Hypothalamus (tissue), 51 donors: ENCODE measurements at places on chromosomes 1 and 21.

GRCh38 chr21:38244885-38245869 is 11.6 kb upstream of the KCNJ15 start:
- no peak for DNase-seq

DNA sequence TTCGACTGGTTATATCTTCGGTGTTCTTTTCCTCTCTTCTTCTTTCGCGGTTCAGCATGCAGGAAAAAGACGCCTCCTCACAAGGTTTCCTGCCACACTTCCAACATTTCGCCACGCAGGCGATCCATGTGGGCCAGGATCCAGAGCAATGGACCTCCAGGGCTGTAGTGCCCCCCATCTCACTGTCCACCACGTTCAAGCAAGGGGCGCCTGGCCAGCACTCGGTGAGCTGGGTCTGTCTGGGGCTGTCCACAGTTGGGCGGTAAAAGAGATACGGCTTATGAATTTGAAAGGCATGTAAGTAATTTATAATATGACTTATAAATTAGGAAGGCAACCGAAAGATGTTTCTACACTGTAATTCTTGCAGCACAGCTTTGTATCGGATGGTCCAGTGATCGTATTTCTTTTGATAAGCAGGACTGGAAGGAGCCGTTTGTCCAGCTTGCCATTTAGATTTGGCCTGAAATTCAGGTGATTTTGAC is 334 bp downstream of the CTH start:
- no peak for DNase-seq

DNA sequence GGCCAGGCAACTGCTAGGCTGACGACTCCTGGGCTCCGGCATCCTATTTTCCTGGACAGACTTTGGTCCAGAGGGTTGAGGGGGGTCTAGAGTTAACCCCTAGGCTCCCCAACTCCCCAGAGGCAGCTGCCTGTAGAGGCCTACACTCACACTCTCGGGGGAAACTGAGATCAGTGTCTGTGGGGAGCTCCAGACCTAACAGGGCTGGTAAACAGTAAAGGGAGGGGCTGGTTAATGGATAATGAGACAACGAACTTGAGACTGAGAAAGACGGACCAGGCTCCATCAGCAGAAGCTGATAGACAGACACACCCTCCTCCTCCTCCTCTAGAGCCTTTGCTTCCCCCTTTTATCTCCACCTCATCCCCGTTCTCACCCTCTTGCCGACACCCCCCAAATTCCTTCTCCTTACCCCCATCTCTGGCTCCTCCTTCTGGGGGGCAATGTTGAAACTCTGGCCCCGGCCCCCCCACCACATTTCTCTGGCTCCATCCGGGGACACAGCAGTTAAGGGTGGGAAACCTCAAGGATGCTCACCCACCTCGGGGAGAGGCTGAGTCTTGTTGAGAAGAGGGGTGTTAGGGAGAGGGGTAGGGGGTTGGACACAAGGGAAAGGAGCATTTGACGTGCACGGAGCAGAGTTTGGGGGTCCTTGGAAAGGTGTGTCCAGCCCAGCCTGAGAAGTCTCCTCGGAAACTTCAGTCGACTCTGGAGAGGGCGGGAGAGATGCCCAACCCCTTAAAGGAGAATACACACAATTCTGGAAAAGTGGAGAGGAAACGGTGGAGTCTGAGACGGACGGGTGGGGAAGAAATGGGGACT is at the start of gene MTMR11:
Gene MTMR11, minus strand, starts transcription at position 710 of the 822 bp plus-strand sequence. Its CDS starts 232 bp downstream, at position 478.
- DNase-seq, result no peak

- no peak for DNase-seq
Observed at GRCh38 chr1:43197343-43198127, 25.4 kb downstream of the CFAP57 start.

DNA sequence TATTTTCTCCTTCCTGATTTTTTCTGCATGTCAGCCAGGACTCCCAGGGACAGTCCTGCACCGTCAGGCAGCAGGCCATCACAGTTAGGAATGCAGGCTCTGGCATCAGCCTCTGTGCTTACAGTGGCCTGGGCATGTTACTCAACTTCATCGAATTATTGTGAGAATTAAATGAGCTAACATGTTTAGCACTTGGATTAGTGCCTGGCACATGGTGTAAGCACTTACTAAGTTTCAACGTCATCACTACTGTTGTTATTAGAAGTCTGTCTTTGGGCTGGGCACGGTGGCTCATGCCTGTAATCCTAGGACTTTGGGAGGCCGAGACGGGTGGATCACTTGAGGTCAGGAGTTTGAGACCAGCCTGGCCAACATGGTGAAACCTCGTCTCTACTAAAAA is 45.1 kb downstream of the SCCPDH start:
- DNase-seq, result no peak

DNA sequence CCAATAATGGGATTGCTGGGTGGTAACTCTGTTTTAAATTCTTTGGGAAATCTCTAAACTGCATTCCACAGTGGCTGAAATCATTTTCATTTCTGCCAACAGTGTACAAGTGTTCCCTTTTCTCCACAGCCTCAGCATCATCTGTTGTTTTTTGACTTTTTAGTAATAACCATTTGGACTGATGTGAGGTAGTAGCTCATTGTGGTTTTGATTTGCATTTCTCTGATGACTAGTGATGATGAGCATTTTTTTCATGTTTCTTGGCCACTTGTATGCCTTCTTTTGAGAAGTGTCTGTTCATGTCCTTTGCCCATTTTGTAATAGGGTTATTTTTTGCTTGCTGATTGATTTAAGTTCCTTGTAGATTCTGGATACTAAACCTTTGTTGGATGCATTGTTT is 131.9 kb upstream of the B3GALT2 start:
- DNase-seq, result no peak

GRCh38 chr1:198655459-198656121 is 16.8 kb downstream of the PTPRC start:
- no peak for DNase-seq

- no peak for DNase-seq
Observed at GRCh38 chr1:44584167-44584566, 90.1 kb downstream of the TMEM53 start.

- no peak for DNase-seq
Observed at GRCh38 chr1:203322500-203323179, 17.3 kb downstream of the BTG2 start.

- no peak for DNase-seq
Observed at GRCh38 chr1:116288201-116288598, 84.8 kb upstream of the ATP1A1 start.

- DNase-seq, result no peak
Observed at GRCh38 chr21:43269440-43269839, 100.6 kb downstream of the CRYAA start.

DNA sequence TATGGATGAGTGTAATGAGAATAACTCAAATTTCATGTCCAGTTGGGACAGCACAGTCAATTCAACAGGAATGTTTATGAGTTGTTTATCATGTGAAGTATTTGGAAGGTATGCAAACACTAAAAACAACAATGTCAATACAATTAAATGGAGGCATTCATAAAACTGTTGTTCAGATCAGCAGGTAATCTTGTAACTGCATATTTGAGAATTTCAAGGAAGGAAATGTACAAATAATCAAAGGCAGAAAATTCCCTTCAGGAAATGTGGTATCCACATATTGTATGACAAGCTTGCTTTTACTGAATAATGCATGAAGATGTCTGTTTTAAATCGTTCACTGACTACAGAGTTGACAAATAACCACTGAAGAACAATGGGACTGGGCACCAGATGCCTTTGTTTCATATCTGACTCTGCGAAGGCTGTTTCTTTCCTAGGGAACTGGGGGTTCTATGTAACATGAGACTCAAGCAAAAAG is 198.3 kb downstream of the LTN1 start:
- DNase-seq, result no peak

DNA sequence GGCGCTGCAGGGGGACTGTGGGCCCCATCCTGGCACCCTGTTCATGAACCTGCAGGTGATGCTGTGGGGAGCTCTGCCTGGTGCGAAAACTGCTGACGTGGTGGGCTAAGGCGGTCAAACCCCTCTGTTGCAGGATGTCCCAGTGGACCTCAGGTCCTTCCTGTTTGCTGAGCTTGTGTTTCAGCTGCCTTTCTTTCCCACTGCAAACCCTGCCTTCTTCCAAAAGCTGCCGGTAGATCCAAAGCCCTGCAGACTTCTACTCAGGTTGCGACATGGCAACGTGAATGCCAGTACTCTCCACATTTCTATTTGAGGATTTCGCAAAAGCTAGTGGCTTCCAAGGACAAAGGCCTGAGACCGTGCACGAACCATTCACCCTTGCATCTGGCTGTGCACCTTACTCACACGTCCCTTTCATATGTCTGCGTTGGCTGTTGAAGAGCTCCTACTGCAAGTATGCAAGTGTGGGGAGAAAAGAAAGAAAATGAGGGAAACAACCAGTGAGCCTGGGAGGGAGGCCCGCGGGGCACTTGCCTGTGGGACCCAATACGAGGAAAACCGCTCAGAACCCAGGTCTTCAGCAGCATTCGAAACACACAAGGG is 6.2 kb upstream of the RRP1 start:
- no peak for DNase-seq

DNA sequence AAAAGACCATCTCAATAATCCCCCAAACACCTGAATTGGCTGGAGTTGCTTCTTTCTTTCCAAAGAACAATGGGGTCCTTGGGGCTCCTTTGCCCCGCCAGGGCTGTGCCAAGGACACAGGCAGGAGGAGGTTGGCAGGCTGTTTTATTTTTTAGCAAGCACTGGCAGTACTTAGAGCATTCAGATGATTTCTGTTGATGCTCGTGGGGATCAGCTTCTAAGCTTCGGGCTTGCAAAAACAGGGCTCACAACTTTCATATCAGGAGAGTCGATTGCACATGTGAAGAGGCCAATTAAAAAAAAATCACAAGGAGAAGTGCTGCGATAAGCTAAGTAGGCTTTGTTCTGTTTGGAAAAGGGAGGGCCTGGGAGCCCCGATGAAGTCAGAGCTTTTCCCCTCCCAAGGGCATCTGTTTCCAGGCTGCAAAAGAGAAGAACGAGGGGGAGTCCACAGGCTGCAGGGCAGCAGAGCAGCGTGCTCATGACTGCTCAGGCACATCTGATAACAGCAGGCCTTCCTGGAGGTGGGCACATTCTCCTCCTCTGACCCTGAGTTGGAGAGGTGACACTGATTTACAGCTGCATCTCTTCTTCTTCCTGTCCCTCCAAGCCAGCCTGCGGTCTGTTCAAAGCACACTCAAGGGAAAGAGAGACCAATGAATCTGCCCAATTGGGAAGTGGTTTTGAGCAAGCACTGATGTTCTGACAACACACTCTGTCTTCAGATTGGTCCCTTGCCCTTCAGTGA is 27.3 kb upstream of the BCAR3 start:
- DNase-seq, result no peak

DNA sequence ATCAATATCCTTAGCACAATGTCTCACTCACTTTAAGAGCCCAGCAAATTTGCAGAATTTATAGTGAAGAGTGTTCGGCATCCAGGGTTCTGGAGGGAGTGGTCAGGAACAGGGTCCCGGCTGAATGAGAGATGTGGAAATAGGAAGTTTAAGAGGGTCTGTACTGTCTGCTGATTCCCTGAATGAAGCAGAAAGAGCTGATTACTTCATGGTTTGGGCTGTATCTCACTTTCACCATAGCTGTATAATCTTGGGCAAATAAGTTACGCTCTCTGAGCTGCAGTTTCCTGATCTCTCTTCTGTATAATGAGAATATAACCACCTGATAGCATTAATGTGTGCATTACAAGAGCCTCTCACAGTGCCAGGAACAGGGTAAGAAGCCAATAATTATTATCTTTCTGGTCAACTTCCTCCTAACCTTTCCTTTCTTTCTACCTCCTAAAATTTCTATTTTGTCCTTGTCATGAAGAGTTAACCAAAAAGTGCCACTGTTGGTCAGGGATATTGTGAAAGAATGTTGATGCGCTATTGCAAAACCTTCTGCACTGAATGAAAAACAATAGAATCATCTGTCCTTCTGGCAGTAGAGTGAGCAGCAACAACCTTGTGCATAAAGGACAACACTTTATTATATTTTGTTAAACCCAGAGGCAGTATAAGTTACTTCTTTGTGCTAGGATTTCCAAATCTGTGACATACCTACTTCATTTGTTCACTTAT is 14.7 kb upstream of the PTGFR start:
- DNase-seq, result no peak

DNA sequence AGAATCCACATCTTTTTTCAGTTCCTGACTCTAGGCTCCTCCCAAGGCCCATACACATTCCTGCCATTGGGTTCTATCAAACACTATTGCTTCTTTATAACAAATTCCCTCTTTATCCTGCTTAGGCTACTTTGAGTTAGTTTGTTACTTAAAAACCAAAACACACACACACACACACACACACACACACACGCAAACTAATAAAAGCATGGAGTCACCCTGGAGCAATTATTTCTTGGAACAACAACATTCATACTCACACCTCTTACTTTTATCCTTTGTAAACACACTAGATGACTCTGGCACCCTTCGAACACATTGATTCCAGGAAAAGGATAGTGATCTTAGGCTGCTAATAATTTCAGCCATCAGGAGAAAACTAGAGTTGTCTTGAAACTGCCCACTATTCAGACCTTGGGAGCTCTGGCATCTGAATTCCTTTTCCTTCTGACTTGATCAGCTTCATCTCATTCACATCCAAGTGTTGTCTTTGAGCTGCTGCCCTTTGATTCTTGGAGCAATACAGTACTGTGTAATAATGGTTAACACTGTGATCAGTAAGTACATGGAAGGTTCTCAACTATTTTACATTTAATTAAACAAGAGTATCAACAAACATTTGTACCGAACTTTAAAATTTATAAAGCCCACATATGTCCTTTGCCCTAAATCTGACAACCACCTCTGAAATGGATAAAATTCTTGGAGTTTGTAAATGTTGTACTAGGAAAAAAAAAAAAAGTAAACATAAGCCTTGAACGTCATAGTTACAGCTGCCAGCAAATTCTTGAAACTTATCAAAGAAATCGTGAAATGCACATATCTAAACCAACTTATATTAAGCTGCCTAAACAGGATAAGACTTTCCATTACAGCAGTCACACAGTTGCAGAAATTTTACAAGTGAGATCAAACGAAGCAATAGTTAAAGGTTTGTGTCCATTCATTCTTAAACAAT is 2.8 kb upstream of the SEC22B start:
- no peak for DNase-seq

DNA sequence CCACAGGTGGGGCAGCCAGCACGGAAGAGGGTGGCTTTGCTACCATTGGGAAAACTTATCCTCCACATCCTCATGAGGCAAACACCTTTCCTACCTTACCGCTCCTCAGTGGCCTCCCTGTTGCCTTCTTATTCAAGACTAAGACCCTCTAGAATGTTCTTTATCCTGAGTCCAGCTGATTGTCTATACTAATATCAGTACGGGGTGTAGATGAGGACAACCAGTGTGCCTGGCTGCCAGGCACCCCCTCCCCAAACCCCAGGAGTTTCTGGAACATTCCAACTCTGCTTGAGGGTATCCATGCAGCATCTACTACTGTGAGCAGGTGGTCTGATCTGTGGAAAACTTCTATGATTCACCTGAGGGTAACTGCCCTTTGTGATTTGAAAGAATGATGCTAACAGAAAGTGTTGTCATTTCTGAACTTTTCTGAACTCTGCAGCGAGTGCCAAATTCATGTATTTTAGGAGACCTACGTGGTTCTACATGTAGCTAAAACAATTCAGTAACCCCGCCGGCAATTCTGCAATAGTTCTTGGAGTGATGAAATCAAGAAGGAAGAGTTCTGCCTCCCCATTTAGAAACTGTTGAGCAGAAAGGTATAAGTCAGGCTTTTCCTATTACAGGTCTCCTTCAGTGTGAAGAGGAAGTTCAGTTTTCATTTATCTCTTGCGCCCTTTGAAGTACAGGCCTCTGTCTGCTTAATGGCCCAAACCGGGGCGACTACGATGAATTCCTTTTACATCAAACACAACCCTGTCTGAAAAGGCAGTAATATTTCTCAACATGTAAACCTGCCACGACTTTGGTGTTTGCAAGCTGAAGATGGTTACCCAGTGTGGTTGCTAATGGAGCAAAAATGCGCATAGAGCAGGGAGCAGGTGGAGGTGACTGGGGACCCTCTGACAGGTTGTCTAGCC is 80.4 kb downstream of the RUNX1 start:
- no peak for DNase-seq

- DNase-seq, result no peak
Observed at GRCh38 chr21:44253832-44254710, 7.6 kb downstream of the DNMT3L start.
